Activated T-cell treated with anti-CD3 and anti-CD28 coated beads, Interleukin-2, amount 50 U/mL, for 72 hours (primary cell): ENCODE measurements at places on chromosomes 6 and 20. TPM values are rescaled to one million over a fixed set of nuclear protein-coding genes. Genes with fewer than 3 reads are reported as not detected.

The HLA-DQB1 gene
- 2.5 TPM for total RNA-seq

The TINAG gene
- total RNA-seq = not detected

DNA sequence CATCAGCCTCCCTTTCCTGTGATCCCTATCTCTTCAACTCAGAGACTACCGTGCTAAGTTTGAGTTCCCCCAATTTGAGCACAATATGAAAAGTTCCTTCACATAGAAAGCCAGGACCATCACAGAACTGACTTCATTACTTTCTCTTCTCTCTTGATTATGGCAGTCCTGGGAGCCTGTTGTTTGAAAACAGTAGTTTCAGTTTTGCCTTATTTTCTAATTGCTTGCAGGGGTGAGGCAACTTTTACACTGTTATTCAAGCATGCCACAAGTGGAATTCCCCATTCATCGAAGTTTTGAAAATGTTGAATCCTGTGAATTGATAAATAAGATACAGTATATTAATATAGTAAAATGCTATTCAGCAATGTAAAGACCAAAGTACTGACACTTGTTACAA lies 569.7 kb upstream of the MARCKS start:
- no peak for DNase-seq

- DNase-seq = no peak
Observed at GRCh38 chr20:40681165-40681564, 7.9 kb downstream of the MAFB start.

GRCh38 chr6:41755895-41756294 lies 8.7 kb upstream of the PGC start:
- no peak for DNase-seq

DNA sequence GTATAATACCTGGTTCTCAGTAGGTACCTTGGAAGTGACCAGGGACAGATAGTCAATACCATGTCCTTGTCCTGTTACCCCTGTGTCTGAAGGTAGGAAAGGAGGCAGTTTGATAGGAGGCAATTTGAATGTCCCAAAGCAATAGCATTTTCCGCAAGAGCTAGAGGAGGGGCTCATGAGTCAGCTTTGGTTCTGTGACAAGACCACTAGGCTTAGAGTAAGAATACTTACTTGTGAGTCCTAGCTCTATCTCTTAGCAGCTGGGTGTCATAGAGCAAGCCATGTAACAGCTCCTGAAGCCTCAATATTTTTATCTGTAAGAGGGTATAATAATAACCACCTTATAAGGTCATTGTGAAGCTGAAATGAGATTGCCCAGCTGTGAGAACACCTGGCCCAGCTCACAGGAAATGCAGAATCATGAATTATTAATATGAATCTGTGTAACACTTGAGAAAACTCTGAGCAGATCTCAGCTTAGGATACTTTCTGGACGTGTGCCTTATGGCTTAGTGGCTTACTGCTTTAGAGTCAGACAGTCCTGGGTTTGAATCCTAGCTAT lies 58.6 kb downstream of the DAAM2 start:
- no peak for DNase-seq
